D721Med (cell line): ENCODE measurements at places on chromosomes 6 and 20.

DNA sequence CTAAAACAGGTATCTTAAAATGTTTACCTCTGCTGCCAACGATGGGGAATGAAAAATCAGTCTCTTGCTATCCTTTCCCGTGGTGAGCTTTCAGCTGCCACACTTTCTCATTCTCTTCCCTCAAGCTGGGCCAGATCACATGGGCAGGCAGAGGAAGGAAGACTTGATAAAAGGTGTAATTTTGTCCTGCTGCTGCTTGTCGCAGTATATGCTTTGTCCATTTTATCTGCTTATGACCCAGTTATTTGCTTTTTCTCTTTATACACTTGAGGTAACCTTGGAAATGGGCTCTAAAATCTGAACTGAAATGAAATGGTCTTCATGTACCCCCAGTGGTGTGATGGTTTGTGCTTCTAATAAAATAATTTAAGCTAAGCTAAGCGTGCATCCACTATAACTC lies 695.9 kb upstream of the FLRT3 start:
- DNase-seq = no peak

- no peak for DNase-seq
Observed at GRCh38 chr20:51574248-51575033, 31.9 kb upstream of the NFATC2 start.

- no peak for DNase-seq
Observed at GRCh38 chr6:116996842-116997241, 119.8 kb downstream of the RFX6 start.

DNA sequence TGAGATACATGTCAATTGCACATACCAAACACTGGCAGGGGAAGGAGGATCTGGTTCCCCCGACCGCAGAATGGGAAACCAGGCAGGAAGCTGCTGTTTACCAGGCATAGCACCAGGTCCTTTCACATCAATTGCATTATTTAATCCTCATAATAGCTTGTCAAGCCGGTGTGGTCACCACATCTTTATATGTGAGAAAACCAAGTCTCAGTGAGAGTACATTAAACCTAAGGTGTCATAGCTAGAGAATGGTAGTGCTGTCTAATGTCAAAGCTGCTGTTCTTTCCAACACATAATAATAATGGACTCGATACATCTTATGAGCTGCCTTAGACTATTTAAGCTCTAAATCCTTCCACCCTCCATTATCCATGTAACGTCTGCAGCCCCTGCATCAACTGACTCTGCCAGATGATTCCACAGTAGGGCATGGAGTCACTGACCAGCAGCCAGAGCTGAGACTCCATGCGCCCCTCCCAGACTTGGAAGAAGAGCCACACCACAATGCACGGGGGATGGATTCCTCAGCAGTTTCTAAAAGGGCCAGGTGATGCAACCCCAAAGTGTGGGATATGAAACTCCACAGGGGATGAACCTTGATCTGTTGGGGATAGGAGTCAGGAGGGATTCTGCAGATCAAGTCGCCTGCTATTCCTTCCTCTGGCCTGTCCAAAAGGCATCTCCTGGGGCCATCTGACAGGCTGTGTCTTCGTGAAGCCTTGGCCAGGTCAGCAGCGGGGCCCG lies 71.8 kb downstream of the GPR6 start:
- DNase-seq = no peak

DNA sequence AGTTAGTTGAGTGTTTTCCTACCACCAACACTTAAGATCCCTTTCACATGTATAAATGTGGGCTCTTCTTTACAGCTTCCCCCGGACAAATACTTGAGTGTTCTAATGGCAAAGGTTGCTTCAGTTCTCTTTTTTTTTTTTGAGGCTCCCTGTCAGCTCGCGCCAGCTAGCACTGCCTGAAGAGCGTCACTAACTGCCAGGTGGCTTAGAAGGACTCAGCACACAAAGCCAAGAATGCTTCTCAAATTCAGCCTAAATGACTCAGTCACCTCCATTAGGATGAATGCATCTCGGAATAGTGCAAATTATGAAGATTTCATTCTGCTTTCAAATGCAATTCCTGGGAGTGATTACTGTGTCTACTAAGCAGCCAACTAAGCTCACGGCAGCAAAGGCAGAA lies 150.7 kb upstream of the BTBD3 start:
- DNase-seq = no peak

DNA sequence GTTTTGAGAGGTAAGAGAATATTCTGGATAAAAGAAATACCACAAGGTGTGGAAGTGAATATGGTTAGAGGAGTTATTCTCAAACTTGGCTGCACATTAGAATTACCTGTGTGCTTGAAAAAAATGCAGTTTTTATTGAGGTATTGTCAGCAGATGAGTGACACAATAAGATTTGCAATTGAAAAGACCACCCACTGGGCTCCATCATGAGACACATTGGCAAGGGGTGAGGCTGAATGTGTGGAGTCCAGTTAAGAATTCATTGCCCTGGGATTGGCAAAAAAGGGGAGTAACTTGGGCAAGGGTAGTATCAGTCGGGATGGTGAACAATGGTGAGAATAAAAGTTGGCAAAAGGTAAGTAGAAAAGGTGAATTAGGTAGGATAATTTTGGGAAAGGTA lies 63.5 kb downstream of the MEI4 start:
- no peak for DNase-seq

- DNase-seq = no peak
Observed at GRCh38 chr6:1858196-1858595, 248.5 kb downstream of the FOXC1 start.

GRCh38 chr20:20593447-20594170 lies 118.8 kb downstream of the RALGAPA2 start:
- DNase-seq = no peak

DNA sequence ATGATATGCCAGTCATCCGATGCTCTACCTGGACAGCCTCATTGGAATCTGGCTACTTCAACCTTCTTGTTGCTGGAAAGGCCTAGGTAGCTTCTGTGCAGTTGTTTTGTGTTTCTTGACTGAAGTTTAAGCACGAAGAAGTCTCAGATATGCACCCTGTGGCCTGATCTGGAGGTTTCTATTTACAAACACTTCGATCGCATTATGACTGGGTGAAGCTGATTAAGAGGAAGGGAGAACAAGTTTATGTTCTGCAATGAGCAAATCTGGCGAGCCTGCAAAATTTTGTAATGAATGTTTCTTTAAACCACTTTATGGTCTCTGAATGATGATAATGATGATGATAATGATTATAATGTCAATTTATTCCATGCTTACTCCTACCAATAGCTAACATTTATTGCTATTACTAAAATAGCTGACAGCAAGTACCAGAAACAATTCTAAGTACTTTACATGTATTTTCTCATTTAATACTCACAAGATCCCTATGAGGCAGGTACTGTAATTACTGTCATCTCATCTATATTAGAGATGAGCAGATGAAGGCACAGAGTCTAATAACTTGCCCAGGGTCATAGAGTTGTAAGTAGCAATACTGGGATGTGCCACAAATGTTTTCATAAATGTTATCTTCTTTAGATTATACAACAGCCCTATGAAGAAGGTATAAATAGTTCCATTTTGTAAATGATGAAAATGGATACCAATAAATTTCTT lies 126.1 kb upstream of the UST start:
- no peak for DNase-seq

GRCh38 chr20:31543966-31544598 lies 29.8 kb downstream of the HM13 start:
- DNase-seq = no peak

DNA sequence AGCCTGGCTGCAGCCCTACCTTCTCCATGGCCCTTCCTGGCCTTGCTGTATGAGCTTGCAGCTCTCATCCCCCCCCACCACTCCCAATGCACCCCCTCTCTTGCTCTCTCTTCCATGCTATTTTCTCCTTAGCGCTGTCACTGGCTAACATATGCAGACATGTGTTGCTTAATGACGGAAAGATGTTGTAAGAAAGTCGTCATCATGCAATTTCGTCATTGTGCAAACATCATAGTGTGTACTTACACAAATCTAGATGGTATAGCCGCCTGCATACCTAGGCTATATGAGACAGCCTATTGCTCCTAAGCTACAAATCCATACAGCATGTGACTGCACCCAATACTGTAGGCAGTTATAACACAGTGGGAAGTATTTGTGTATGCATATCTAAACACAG lies 27.0 kb downstream of the ANGPT4 start:
- DNase-seq = no peak

GRCh38 chr6:136306466-136306865 lies 16.8 kb upstream of the BCLAF1 start:
- no peak for DNase-seq

DNA sequence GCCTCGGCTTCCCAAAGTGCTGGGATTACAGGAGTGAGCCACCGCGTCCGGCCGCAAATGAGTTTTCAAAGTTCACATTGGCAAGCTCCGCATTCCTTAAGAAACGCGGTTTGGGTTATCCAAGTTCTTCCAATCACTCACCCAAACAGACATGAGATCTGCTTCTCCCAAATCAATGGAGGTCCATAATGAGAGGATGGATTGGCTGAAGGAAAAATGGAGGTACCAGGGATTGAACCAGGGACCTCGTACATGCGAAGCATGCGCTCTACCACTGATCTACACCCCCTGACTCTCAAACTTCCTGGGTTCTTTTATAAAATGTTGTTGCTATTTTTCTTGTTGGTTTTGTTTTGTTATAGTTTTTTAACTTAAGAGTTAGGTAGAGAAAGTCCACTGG lies 170.0 kb downstream of the GPX5 start:
- no peak for DNase-seq

DNA sequence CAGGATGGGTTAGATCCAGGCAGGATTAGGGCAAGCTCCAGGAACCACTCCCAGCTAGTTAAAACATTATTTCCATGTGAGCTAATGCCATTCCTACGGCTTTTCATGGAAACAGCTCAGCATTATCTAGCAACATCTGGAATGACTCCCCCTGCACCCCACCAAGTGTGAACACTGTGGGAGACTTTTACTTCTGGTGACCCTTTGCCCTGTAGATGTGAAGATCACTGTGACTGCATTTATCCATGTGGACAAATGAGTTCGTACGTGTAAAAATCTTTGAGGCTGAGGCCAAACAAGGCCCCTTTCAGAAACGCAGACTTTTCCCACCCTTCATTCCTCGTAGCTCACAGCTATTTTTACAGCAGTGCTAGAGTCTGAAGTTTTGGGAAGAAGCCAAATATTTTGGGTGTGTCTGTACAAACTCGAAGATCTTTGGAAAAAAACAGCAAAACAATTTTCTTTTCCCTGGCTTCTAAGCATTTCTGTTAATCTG lies 221.8 kb upstream of the SOX4 start:
- no peak for DNase-seq

DNA sequence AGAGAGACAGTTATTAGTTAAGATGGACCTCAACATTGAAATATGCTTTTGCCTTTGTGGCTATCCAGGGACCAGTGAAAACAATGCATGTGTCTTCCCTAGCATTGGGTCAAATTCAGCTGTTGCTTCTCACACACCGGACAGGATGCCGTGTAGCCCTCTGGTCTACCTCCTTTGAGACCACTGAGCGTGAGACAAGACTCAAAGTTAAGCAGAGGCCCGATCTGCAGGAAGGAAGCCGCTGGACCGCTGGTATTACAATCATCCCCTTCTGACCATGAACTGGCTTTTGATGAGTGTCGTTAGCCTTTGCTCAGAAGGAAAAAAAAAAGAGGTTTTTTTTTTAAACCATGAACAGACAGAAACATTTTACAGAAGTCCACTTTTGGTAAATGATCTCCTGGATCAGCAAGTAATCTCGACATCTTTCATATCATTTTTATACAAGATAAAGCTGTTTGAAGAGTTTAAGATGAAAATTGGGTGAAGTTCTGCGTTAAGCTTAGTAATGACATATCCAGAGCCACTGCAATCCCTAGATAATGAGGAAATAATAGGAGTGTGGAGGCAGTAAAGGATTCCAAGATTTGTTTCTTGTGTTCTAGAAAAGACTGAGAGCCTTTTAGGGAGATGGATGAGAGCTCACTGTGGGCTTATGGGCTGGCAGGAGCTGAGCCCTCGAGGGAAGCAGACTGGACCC lies 622.8 kb downstream of the QKI start:
- DNase-seq = no peak

DNA sequence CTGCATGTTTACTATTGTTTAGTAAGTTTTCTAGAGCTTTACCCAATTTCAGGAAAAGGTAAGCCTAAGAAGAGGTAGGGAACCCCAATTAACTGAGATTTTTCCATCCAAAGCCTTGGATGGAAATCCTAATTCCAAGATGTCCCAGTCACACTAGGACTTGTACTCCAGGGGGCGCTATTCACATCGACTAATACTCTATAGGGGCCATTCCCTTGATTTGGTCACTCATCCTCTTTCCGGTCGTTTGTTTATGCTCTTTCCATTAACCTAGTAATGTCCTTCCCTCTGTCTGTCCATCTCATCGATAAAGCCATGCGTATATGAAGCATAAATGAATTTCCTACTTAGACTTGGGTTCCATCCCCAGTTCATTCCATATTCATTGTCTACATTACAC lies 80.8 kb upstream of the FUCA2 start:
- no peak for DNase-seq

- DNase-seq = no peak
Observed at GRCh38 chr20:48146877-48147276, 361.6 kb upstream of the SULF2 start.
